Naive B cell (primary cell): ENCODE measurements at places on chromosomes 4 and X. TPM values are rescaled to one million over a fixed set of nuclear protein-coding genes. Genes with fewer than 3 reads are reported as not detected.

Gene MID2
- 1.5 TPM for polyA plus RNA-seq

Gene SLC9A7
- 43.3 TPM for polyA plus RNA-seq

Gene TLR2
- 2.1 TPM for polyA plus RNA-seq

Gene SMPX
- not detected for polyA plus RNA-seq

Gene TLR7
- polyA plus RNA-seq: 30.0 TPM

Gene TMPRSS11F
- not detected for polyA plus RNA-seq

Gene FRYL
- polyA plus RNA-seq: 49.5 TPM
